ENCODE measurements at places on chromosomes 11 and 22.

DNA sequence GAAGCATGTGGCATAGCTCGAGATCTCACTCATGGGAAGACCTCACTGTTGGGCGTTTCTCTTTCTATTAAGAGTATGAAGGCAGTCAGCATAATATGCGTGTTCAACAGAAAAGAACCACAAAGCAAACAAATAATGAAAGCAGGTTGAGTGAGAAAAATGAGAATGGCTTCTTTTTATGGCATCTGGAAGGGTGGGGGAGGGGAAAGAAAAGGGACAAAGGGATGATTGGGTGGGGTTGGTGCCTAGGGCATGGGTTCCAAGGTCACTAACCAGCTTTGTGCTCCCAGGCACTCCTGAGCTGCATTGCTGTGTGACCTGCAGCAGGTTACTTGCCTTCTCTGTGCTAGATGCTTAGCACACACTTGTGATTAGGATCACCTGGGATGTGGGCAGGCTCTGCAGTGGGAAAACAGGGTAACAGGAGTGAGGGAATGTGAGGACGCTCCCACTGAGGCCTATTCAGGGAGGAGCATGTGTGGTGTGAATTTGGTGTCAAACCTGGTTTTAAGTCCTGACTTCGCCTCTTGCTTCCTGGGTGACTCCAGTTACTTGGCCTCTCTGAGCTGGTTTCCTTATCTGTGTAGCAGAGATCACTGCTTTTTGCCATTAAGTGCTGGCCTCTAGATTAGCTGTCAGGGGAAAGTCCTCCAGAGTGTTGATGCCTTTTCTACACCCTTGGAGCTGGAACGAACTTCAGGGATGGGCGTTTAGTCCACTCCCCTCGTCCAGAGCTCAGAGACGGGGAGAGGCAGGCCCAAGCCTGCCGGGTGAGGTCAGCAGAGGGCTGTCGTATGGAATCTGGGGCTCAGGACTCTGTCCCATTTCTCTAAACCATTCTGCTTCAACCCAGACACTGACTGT lies 74.8 kb downstream of the KIAA1671 start:
- no peak for DNase-seq

- DNase-seq = no peak
Measured at GRCh38 chr11:47586098-47586855, at the start of gene FAM180B. Gene FAM180B, plus strand, starts transcription at chr11:47586678. Its CDS starts 91 bp downstream, at chr11:47586769.

DNA sequence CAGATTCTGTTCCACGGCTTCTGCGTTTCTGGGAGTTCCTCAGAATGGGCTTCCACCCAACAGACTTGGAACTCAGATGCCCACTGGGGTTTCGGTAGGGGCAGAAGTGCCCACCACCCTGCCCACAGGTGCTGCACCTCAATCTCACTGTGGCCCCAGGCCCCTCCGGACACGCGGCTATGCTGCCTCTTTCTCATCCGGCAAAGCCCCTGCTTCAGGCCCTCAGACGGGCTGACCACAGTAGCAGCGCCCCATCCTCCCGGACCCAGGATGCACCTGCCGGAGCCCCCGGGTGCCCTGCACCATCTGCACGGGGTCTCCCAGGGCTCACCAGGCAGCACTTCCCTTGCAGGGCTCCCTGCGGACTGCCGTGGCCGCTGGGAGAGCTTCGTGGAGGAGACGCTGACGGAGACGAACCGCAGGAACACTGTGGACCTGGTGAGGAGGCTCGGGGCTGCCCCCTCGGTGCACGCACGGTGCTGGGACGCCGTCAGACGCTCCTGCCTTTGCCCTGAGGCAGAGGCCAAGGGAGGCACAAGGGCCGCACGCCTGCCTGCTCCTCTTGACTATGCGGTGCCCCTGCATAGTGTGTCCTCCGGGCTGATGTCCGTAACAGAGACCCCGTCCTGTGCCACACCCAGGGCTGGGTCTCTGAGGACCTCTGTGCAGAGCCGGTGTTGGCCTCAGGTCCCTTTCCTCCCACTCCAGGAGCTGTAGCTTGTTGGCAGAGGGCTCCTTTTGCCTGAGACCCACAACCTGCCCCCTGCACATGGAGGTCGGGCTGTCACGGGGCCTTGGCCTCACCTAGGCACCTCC lies 38.6 kb downstream of the SBF1 start:
- DNase-seq = no peak

DNA sequence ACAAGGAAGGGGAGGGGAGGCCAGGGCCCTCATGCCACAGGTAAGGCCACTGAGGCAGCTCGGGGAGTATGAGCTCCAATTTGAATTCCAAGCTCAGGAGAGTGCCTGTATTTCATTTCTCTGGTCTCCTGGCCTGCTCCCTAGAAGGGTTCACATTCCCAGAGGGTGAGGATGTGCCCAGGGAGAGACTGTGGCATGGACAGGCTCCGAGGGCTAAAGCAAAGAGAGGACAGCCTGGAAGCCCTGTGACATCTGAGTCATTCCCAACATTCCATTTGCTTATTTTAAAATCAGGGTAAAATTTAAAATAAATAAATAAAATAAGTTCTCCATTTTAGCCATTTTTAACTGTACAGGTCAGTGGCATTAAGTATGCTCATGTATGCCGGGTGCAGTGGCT lies 18.6 kb upstream of the FOLR1 start:
- no peak for DNase-seq

DNA sequence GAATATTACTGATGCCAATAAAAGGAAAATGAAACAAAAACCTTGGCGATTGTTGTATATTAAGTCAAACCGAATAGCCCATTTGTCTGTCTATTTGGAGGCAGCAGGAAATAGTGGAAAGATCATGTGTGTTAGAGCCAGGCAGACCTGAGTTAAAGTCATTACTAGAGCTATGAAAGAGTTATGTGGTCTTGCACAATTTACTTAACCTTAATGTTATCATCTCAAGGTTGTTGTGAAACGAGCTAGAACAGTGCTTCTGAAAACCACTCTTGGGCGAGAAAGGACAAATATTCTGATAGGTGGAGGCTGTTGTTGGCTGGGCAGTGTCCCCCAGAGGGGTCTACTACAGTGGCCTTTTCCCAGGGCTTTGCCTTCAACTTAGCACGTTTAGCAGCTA lies 60.0 kb upstream of the NUP160 start:
- no peak for DNase-seq

DNA sequence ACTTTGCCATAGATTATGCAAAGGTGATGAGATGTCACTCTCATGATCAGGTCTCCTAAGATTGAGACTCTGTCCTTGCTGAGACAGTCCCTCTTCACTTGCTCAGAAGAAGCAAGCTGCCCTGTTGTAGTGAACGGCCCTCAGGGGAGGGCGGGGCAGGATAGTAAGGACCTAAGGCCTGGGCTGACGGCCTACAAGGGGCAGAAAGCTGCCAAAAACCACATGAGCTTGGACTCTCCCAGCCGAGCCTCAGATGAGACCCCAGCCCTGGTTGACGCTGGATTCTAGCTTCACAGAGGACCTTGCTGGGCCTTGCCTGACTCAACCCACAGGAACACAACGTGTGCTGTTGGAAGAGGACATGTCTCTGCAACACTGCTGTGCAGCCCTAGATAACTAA lies 1182.5 kb downstream of the TBC1D22A start:
- DNase-seq = no peak

- DNase-seq = no peak
Measured at GRCh38 chr11:92018332-92018731, 206.3 kb upstream of the FAT3 start.

- no peak for DNase-seq
Measured at GRCh38 chr22:22479999-22480532, 28.5 kb downstream of the ZNF280B start.

DNA sequence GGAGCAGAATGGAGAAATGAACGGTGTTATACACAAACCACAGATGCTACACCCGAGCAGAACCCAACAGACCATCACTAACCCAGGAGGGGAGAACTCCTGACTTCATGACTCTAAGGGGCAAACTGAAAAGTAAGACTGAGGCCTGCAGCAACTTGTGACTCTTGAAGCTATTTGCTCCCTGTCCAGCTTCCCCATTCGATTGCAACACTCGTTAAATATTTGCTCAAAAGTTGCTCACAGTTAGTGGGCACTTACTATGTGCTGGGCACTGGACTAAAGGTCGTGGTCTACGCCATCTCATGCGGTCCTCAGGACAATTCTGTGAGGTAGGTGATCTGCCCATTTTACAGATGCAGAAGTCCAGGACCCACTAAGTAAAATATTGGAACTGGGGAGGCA lies 9.5 kb upstream of the ADA2 start:
- DNase-seq = no peak
